Mucosa of descending colon (tissue), 3 donors: ENCODE measurements at places on chromosomes 2 and 18. TPM values are rescaled to one million over a fixed set of nuclear protein-coding genes. Genes with fewer than 3 reads are reported as not detected.

TFCP2L1 gene
- total RNA-seq = 46.9 TPM

CDCA7 gene
- total RNA-seq = 23.0 TPM

PAIP2B gene
- 5.6 TPM for total RNA-seq

SMYD5 gene
- 16.0 TPM for total RNA-seq

PMAIP1 gene
- 2.2 TPM for total RNA-seq

GPR45 gene
- total RNA-seq = not detected

DHRS9 gene
- 92.0 TPM for total RNA-seq

CYP27C1 gene
- 0.17 TPM for total RNA-seq

IL1RN gene
- 11.9 TPM for total RNA-seq

LANCL1 gene
- total RNA-seq = 28.0 TPM

KCNIP3 gene
- 3.0 TPM for total RNA-seq

SLC38A11 gene
- 2.5 TPM for total RNA-seq

RAB6C gene
- total RNA-seq = 0.35 TPM

SGPP2 gene
- total RNA-seq = 75.2 TPM

CREB1 gene
- total RNA-seq = 51.1 TPM

SUMO1 gene
- total RNA-seq = 75.5 TPM
